ENCODE measurements at places on chromosomes 7 and 10.

GRCh38 chr7:132403465-132404110 lies 172.7 kb downstream of the PLXNA4 start:
- no peak for DNase-seq

DNA sequence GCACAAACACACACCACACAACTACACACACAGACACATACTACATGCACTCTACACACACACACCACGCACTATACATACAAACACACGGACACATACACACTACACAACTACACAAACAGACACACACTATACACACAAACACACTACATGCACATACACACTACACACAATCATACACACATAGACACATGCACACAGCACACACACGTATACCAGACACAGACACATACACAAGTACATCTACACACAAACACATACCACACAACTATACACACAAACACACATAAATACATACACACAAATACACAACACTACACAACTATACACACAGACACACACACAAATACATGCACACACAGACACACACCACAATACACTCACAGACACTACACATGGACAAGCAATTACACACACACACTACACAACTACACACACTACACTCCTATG lies 4.6 kb downstream of the GPR15LG start:
- no peak for DNase-seq

DNA sequence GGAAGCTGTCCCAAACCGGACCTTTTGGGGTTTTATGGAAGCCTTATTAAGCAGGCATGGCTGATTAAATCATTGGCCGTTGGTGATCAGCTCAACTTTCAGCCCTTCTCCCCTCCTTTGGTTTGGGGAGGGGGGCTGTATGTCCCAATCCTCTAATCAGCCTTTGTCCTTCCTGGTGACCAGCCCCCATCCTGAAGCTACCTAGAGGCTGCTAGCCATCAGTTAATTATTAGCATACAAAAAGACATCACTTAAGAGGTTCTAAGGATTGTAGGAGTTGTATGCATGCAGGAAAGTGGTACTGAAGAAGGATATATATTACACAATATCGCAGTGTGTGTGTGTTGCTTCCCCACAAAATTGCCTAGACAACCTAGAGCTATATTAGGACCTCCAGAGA lies 553.3 kb upstream of the FZD8 start:
- DNase-seq, result no peak

- no peak for DNase-seq
Observed at GRCh38 chr10:35505241-35505873, 99.8 kb upstream of the GJD4 start.

DNA sequence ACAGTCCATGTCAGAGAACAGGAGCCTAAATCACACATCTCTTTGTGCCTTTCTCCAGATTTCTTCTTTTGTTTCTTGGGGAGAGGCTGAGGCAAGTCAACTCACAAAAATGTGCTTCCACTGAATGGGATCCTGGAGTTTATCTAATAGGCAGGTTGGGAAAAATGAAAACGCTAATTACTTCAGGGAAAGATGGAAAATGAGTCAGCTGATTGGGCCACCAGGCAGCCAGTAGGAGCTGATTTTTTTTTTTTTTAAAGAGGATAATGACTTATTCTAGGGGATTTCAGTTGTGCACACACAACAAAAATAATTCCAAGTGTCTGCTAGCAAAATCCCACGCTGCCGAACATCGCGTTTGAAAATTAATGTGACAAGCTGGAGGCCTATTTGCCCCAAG lies 412.8 kb upstream of the ZMIZ1 start:
- no peak for DNase-seq

DNA sequence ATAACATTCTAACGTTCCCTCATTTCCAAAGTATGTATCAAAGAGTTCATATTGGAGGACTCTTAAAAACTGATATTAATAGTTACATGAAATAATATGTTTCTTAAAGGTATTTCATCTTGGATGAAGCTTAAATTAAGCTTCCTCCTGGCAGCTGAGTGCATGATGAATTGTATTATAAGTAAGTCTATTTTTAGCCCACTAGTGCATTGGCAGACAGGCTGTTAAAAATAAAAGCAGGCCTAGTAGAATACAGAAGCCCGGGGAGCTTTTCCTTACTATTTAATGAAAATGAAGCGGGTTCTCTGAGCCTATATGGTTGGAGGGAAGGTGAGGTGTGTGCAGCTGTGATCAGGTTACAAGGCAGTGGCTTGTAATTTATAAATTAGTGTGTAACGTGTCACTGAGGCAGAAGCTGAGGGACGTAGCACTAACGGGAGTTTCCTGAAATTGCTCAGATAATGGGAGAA lies 130.7 kb upstream of the KMT2E start:
- no peak for DNase-seq

DNA sequence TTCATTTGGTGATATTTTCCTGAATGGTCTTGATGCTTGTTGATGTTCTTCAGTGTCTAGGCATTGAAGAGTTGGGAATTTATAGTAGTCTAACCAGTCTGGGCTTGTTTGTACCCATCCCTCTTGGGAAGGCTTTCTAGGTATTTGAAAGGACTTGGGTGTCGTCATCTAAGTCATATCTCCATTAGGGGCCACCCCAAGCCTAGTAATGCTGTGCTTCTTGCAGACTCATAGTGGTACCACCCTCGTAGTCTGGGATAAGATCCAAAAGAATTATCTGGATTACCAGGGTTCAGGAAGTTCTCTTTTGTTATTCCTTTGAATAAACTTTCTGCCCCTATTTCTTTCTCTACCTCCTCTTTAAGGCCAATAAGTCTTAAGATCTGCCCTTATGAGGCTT lies 319.4 kb upstream of the MYO3A start:
- no peak for DNase-seq

DNA sequence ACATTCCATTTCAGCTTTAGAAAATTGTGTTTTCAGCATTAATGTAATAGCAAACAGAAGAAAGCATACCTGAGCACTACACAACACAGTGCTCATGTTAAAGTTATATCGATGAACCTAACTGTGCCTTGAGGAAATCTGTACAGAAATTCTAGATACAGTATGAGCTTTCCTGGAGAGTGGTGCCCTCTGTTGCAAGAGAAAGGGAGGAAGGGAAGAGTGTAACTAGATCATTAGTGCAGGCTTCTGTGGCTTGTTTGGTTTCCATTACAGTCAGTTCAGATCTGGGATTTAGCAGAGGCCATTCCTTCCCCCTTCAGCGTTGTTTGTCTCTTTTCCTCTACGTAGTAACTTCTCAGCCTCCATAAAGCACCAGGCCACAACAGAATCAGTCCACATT lies 139.7 kb downstream of the HTR7 start:
- no peak for DNase-seq

- DNase-seq, result no peak
Observed at GRCh38 chr7:86867163-86867762, 192.2 kb downstream of the ELAPOR2 start.

GRCh38 chr10:96188421-96188820 lies 58.3 kb downstream of the ZNF518A start:
- no peak for DNase-seq

DNA sequence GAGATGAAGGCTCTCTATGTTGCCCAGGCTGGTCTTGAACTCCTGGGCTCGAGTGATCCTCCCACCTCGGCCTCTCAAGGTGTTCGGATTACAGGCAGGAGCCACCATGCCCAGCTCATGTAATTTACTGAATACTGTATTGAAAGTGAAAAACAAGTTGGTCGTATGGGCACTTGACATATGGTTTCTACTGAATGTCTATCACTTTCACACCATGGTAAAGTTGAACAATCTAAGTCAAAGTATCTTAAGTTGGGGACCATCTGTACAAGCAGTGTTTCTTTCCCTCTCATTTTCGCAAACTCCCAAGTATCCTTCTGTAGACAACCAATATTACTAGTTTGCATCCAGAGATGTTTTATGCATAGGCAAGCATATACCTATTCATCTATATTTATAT lies 116.6 kb downstream of the TMEM178B start:
- no peak for DNase-seq

DNA sequence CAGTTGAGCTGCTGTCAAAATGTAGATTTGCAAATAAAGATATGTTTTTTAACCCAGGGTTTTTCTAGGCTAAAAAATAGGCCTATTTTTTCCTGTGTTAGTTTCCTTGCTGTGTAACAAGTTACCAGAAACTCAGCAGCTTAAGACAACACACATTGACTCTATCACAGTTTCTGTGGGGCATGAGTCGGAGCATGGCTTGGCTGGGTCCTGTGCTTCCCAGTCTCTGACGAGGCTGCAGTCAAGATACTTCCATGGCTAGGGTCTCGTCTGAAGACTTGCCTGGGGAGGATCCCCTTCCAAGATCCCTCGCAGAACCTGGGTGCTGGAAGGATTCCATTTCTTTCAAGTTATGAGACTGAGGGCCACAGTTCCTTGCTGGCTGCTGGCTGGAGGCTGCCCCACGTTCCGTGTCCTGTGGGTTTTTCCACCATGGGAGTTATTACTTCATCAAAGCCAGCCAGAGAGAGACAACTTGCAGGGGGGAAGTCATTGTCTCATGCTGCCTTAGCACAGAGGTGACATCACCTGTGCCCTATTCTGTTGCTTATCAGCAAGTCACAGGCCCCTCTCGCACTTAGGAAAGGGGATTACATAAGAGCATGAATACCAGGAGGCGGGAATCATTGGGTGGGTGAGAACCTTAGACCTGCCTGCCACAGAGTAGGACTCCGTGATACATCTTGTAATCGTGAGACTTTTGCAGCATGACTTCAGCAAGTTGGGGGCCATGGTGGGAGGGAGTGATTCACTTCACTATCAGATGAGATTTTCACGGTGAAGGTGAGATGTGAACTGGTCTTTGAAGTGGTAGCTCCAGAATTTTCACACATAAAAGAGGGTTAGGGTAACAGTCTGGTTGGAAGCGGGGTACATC lies 77.9 kb downstream of the CCNY start:
- no peak for DNase-seq

DNA sequence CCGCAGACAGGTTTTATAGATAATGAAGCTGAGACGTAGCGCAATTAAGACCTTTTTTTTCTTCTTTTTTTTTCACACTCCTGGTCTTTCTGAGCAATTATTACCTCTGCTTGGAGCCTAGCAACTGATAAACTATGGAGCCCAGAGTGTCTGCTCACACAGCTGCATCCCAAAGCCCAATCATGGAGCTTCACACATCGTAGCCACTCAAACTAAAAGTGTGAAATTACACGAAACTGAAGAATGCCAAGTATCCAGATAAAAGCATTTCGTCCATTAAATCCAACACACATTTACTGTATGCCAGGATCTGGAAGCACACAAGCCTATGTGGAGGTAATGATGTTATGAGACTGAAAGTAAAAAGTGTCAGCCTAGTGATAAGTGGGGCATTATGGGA lies 97.6 kb downstream of the NRP1 start:
- DNase-seq, result no peak

GRCh38 chr7:299169-299568 lies 9.2 kb downstream of the FOXL3 start:
- no peak for DNase-seq

GRCh38 chr7:41007351-41007751 lies 695.5 kb downstream of the INHBA start:
- no peak for DNase-seq

- no peak for DNase-seq
Observed at GRCh38 chr7:107661081-107661864, 645 bp downstream of the SLC26A4 start.

DNA sequence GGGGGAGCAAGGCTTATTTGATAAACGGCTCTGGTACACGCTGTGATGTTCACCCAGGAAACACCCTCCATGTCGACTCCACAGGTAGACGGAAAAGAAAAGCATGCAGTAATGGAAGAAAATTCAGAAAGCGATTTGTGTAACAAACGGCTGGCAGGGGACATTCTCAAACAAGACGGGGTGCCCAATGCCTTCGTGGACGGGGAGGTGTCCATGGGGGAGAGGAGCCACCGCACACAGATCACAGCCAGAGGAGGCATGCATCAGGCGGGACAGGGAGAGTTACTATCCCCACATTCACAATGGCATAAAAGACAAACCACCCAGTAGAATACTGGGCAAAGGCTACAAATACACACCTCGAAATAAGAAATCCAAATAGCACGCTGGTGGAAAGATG lies 20.1 kb downstream of the CNPY1 start:
- no peak for DNase-seq

- no peak for DNase-seq
Observed at GRCh38 chr7:103592187-103592586, 146.2 kb upstream of the SLC26A5 start.

DNA sequence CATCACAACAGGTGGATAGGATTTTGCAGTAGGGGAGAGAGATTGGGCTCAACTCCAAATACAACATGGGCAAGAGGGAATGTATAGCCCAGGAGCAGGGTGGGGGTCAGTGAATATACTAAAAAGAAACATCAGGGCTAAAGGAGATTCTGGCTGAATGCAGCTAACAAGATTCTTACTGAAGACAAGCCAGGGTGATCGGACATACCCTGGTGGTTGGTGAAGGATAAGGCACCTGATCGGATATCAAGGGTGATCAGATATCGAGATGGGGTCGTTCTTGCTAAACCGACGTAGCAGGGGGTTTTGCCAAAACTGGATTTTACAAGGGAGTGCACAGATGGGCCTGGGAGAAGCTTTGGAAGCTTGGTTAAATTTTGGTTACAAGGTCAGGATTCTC lies 34.4 kb downstream of the WIPF3 start:
- no peak for DNase-seq

- DNase-seq, result no peak
Observed at GRCh38 chr7:133746305-133746704, 380.8 kb upstream of the LRGUK start.

DNA sequence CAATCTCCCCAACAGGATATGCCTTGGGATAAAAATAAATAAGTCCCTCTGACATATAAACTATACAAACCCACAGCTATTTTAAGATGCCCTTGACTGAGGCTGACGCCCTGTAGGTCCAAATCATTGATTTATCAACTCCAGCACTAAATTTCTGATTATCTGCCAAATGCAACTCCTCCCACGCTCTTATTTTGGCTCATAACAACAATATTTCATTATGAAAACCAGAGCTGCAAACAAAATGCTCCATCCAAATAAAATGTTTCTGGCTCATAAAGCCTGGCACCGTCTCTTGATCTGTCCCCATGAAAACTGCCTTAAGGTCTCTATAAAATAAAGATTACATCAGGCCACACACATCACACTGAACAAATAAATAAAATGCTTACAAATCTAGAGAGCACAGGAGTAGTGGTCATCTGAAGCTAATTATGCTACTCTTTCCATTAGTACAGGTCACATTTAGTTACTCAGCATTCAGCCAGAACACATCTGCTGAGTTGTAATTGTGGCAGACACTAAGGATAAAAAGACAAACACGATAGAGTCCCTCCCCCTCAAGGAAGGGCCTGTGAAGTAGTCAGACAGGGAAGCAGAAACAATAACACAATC lies 28.8 kb downstream of the CACUL1 start:
- DNase-seq, result no peak

All from stimulated activated CD8-positive, alpha-beta memory T cell treated with anti-CD3 and anti-CD28 coated beads, Interleukin-2, amount 100 ng/mL, for 1 hour (primary cell).